MV-4-11 (cell line): ENCODE measurements at places on chromosomes 5 and 9.

GRCh38 chr9:118984607-118985006 lies 384.6 kb downstream of the BRINP1 start:
- no peak for DNase-seq

- peak; percentile 48 for DNase-seq
Observed at GRCh38 chr5:142151436-142152383, 43.1 kb downstream of the NDFIP1 start.

DNA sequence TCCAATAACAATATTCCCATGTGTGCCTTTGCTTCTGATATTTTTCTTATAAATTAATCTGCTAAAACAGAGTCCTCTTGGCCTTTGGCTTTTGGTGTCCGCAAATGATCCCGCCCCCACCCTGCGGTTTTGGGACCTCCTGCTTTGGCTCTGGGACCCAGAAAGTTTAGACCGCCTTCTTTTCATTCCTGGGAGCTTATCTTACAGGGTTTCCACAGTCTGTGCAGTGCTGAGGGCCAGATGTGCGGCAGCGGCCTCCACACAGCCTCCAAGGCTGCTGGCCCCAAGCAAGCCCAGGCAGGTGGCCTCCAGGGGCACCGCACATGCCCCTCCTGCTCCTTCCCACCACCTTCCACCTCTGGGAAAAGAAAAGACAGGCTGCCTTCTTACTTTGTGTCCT lies 191.5 kb downstream of the ERCC6L2 start:
- no peak for DNase-seq

- DNase-seq, result no peak
Observed at GRCh38 chr9:137056739-137057415, 3.0 kb upstream of the ENTPD2 start.

DNA sequence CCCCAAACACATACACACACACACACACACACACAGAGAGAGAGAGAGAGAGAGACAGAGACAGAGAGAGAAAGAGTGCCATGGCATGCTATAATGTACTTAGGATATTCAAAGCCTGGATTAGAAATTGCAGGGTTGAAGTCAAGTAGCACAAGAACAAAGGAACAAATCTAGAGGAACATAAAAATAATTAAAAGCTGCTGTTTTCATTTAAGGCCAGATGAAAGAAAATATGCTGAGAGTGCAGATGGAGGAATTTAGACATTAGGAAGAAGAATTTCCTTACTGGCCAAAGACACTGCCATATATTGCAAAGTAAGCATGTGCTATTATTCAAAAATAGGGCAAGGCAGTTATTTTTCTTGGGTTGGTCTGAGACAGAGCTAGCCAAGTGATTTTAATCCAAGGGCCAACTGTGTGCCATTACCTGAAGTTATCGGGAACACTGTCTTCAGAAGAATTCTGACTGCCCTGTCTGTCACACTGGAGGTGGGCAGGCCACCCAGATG lies 31.7 kb downstream of the HSD17B3 start:
- no peak for DNase-seq

DNA sequence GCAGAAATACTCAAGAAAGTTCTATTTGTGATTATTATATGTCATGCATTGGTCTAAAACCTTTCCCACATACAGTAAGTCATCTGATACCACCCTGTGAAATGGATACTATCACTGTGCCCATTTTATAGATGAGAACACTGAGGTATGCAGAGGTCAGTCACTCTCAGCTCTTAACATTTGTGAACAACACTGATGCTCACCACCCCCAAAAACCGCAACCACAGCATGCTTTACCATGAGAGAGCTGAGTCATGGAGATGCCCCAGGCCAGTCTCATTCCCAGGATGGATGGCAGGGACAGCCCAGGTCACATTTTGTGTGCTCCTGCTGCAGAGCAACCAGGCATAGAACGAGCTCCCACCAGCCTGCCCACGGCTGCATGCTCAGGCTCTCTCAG lies 53.5 kb upstream of the IRX1 start:
- no peak for DNase-seq

- DNase-seq, result no peak
Observed at GRCh38 chr5:30626557-30626956, 566.9 kb upstream of the CDH6 start.

DNA sequence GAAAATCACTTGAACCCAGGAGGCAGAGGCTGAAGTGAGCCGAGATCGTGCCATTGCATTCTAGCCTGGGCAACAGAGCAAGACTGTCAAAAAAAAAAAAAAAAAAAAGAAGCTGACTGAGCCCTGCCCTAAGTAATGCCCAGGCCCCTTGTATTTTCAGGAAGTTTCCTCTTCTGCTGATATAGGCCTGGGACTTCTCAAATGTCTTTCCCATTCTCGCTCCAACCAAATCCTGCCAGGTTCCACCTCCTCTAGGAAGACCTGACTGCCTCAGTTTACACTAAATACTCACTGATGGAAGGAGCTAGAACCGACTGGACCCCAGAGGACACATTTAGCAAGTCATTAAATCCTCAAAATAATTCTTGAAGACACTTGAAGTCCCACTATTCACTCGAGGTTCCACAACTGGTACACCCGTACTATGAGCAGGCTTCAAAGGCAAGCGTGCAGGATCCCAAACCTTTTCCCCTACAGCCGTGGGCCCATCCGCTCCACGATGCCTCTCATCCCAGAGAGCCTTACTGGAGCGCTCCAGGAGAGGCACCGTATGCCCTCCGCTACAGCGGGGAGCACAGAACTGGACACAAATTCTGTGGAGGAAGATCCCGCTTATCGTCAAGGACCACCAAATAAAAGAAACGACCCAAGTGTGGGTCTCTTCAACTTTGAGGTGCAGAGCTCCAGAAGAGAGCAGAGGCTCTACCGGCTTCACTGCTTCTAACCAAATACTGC lies 676 bp downstream of the NOL6 start:
- DNase-seq, result no peak

GRCh38 chr5:105554568-105555169 lies 1992.1 kb upstream of the NUDT12 start:
- DNase-seq, result no peak

DNA sequence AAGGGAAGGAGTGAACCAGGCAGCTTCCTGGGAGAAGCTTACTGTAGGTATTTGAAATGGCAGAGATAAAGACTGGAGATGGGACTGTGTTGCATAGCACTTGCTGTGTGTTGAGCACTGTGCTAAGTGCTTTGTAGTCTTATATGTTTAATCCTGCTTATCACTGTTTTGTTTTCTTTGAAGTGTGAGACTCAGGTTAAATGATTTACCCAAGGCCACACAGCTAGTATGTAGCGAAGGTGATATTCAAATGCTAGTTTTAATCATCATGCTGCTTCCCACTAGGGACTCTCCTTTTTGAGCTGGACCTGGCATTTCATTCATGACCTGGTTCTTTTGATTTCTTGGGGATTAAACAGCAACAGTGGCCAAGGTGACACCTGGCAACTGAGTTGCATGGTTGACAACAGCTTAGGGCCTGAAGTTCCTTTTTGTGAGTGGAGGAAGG lies 35.3 kb upstream of the SPRY4 start:
- no peak for DNase-seq

DNA sequence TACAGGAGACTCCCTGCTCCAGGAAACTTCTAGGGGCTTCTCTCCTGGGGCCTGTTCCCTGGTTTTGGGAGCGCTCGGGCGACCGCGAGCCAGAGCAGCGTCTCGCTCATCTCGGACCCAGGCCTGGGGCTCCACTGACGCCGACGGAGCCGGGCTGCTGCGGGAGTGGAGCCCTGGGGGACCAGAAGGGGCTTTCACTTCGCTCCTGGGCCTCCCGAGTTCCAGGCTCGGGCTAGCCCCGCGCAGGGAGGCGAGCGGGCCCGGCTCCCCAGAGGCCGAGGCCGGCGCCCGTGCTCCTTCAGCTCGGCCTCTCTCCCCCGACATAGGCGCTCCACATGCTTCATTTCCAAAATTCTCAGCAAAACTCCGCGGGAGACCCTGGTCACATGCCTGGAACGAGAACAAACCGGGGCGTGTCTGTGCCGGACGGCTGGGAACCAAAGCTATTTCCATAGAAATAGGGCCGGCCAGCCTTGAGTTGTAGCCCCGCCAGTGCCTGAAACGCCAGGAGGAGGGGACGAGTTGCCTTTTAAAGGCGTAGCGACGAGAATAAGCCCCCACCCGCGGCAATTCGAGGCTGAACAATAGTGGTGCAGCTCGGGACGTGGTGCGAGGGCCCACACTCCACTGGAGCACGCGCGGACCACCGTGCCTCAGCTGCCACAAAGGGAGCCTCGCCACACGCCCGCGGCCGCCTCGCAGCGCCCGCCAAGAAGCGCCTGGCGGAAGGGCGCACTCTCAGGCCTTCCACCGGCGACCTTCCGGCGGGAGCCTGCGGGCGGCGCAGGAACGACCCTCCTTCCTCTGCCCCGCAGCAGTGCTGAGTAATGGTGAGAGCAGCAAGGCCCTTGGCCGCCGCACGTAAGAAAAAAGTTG lies 1.1 kb upstream of the G3BP1 start:
- DNase-seq, result peak; percentile 50

GRCh38 chr9:93159601-93160471 lies 24.1 kb upstream of the WNK2 start:
- peak; percentile 51 for DNase-seq

GRCh38 chr5:98543490-98543889 lies 230.0 kb upstream of the RGMB start:
- no peak for DNase-seq

GRCh38 chr5:31855134-31856040 lies 216.5 kb downstream of the PDZD2 start:
- no peak for DNase-seq

DNA sequence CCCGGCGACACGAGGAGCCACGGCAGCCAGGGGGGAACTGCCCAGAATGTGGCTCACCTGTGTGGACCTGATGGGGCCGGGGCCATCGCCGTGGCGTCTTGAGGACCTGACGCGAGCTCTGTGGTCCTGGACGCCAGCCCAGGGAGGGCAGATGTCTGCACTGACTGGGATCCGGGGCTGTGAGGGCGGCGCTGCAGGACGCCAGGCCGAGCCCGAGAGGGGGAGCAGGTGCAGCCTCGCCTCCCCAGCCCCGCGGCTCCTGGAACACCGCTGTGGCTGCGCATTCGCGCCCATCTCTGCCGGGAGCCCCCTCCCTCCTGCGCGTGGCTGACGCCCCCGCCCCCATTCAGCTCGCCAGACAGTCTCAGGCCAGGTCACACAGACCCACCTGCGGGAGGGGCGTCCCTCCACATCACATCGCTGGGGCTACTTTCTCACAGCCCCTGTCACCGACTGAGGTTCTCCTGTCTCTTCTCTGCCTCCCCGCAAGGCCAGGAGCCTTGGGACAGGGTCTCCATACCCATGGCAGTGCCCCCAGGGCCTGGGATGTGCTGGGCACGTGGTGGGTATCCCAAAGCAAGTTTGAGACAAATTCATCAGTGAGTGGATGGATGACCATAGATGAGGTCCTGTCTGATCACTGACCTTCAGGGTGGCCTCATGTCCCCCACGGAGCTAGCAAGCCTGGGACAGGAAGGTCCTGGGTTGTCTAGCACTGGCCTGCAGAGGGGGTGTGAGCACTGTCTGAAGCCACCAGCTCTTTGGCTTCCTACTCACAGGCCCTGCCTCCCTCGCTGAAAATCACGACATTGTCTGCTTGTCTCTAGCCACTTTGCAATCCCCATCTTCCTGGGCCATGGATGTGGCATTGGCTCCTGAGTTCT lies 47.3 kb downstream of the RASGEF1C start:
- peak; percentile 49 for DNase-seq

- no peak for DNase-seq
Observed at GRCh38 chr5:82374637-82375036, 96.5 kb upstream of the RPS23 start.

DNA sequence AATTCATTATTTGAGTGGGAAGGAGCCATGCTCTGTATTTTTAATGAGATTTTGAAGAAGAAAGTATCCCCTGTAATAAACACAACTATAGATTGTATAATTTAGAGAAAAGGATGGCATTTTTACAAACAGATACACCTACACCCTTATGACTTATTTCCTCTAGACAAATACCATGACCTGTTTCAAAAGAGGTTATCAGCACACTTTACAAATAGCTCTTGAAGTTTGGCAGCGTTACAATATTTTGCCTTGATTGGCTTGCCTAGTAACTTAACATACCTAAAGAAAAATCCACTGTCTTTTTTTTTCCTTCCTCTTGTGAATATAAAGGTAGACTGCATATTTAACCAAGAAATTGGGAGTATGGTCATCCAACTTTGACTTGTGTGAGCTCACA lies 28.5 kb upstream of the CETN3 start:
- no peak for DNase-seq

DNA sequence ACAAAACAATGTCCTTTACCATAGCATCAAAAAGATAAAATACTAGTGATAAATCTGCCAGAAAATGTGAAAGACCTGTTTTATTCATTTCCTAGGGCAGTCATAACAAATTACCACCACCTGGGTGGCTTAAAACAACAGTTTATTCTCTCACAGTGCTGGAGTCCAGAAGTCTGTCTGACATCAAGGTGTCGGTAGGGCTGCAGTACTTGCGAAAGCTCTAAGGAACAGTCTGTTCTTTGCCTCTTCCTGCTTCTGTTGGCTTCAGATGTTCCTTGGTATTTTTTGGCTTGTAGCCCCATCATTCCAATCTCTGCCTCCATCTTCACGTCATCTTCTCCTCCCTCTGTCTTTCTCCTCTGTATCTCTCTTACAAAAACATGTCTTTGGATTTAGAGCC lies 51.0 kb downstream of the PTPDC1 start:
- DNase-seq, result no peak

DNA sequence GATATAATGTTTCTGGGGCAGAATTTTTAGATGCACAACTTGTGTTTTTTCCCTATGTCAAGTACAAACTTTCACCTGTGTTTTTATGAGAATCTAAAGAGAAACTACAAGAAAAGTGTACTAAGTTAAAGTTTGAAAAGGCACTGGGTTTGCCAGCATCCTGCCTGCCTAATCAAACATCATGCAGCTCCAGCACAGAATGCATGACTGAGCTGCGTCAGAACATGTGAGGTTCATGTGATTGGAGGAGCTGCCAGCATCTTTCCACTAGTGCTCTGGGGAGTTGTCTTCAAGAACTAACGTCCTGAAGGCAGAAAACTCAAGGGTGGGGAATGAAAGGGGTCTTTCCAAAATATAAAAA lies 46.1 kb upstream of the RIC1 start:
- DNase-seq, result no peak

GRCh38 chr5:135064235-135064570 lies 30.2 kb upstream of the PITX1 start:
- DNase-seq, result no peak

DNA sequence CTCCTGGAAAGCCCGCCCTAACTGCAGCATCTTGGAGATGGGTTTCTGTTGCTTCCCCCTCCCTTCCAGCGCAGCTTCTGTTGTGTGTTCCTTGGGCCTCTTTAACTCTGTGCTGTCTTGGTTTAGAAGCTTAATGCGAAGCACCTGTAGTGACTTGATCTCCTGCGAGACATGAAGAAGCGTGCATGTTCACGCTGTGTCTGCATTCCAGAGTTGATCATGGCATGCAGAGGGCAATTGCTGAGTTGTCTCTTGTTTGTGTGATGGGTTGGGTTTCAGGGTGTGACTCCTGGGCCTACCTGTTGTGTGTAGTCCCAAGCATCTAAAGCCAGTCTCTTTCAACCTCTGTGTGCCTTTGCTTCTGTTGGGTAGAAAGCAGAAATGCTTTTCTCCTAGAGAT lies 155.6 kb downstream of the SMARCA2 start:
- no peak for DNase-seq

- no peak for DNase-seq
Observed at GRCh38 chr9:14435871-14436270, 121.9 kb upstream of the NFIB start.
